ENCODE measurements at places on chromosomes 3 and 15.

DNA sequence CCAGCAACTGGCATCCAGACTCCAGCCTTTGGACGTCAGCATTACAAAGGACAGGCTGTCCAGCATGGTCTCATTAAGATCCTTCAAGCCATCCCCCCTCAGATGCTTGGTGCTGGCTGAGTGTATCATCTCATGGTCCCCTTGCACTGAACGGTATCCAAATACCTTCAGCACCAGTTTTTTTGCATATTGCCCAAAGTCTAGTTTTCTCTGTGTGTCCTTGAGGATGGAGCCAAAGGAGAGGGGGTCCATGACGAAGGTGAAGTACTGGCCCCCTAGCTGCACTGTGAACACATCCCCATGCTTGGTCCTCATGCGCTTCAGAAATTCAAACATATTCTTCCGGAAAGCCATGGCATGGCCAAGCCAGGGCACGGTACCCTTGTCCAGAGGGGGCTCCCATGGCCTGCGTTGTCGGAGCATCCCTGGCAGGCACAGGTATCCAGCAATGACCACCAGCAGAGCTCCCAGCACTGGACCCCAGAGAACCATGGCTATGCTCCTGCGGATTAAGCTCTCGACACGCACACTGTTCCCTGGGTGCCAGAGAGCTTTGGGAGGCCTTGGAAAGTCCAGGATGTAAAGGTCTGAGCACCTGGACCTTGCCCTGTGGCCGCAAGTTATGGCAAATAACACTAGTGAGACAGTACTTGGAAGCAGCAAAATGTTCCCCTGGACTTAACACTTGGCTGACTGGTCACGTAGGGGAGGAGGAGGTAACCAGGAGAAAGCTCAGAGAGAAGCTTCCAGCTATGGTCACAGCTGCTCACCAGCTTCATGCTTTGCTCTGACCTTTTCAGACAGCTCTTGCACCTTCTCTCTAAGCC, at the start of gene CYP8B1:
CYP8B1 (minus strand) TSS at position 555 of the 827 bp plus-strand sequence; CDS start at position 492, 63 bp downstream.
- no peak for DNase-seq

DNA sequence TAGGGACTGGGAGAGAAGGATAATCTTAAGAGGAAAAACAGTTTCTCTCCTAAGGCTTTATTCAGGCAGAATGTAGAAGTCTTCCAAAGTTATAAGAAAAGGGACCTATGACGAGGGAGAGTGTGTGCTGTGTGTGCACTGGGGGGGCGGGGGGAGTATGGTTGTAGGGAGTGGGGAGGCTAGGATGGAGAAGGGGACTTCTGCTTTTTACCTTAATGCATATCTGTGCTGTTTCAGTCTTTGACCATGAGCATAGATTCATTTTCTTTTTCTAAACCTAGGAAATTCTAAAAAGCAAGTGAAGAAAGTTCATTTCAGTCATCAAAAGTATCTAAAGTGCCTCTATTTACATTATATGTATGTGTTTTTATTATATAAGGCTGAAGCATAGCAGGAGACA, 52.6 kb upstream of the RASA2 start:
- no peak for DNase-seq

- DNase-seq, result no peak
Observed at GRCh38 chr3:124861041-124861440, 26.1 kb downstream of the ITGB5 start.

- DNase-seq, result no peak
Observed at GRCh38 chr15:87873516-87873915, 383.0 kb downstream of the NTRK3 start.

DNA sequence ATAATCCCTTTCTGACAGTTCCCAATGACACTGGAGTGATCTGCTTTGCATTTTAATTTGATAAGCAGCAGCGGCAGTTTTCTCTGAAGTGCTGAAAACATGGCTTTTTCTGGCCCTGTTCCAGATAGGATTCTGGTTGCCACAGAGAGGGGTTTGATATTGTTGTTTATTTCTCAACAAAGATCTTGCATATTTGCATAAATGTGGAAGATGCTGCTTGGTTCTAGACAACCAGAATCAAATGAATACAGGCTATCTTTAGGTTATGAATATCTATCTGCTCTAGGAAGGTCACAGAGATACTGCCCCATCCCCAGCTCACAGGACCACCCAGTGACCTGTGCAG, 137.1 kb downstream of the ZNF609 start:
- no peak for DNase-seq

DNA sequence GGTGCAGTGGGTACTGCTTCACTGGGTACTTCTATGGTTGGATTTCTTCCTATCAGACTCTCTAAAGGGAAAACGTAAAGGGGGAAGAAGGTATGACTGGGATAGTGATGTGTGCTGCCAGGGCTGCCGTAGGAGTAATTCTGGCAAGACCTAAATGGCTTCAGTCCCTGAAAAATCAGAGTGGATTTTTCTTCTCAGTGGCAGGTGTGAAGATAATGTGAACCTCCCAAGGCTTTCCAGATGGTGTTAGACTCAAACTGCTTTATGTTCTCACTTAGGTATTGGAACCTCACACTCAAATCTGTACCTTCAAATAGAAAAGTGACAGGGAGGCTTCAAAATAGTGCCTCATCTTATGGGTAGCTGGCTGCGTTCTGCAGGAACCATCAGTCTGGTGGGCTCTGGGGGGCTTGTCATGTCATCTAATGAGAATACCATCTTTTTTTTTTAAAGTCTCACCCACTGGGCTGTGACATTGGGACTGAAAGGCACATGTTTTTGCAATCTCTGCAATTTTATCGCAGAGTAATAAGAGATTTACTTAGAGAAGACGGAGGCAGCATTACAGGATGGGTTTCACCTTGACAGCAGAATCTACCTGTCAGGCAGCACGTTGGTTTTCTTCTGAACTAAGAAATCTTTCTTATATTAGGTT, 28.5 kb downstream of the MINDY4B start:
- DNase-seq, result no peak

- DNase-seq, result no peak
Observed at GRCh38 chr15:53980021-53980420, 1.8 kb downstream of the UNC13C start.

- DNase-seq, result no peak
Observed at GRCh38 chr3:107307205-107307604, 70.0 kb upstream of the CCDC54 start.

DNA sequence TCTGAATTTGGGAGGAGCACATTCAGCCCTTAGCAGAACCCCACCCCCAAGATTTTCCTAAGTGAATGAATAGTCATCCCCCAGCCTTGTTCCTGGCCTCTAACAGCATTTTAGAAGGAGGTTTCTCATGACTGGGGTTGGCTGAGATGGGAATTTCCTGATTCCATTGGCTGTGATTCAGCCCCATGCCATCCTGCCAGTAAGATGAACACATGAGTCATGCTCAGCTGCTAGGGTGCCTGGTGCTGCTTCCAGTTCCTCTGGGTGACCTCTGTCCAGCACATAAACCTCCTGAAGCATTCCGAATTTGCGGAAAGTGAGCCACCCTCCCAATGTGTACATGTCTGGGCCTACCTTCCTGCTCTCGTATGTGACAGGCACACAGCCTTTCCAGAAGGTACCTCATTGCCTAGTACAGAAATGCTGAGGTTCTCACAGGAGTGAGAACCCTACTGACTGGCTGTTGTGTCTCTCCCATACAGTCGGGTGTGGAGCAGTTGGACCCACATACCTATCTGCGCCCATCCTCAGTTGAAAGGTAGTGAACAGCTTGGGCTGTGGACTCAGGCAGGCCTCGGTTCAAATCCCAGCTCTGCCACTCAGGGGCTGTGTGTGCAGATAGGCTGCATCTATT, 91.7 kb downstream of the APBA2 start:
- peak; percentile 65 for DNase-seq

DNA sequence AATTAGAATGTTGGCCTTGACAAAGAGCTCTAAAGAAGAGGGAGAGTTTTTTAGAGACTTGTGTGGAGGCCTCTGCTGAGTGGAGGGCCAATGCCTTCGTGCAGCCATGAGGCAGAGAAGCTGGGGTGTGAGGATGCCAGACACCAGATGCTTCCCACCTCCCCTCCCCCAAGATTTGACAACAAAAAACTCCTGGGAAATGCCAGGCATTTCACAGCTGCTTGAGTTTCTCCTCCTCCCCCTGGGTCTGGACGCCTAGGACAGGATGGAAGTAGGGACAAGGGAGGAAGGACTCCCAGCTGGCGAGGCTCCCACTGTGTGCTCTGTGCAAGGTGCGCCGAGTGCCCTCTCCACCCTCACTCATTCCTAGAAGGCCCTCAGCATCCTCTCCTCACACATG, 20.1 kb downstream of the TGM4 start:
- no peak for DNase-seq

DNA sequence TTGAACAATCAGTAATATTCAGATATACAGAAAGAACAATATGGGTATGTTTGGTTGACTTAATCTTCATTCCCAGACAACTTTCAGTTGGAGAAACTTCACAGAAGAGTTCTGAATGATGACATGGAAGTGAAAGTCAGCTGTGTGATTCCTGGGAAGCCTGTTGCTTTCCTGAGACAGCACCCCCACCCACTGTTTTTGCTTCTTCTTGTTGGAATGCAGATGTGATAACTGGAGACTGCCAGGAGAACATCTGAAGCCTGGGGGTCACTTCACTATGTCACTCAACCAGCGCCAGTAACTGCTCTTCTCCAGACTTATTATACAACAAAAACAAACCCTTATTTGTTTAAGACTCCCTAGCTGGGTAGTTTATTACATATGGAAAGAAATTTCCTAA, 599.4 kb downstream of the ZIC1 start:
- no peak for DNase-seq

DNA sequence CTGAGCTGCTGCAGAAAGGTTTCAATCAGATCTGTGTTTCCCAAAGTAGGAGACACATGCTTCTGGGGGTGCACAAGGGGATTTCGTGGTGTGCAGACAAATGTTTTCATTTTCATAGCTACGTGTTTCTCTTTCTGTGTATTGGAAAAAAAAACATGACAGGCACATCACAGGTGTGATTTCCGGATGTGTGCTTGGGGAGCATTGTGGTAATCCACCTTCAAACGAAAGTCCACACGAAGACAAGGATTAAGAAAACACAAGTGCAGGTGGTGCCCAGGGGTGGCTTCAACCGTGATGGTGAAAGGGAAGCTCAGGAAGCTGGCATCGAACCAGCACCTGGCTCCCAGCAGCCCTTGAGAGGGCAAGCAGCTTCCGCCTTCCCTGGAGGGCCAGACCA, 164.6 kb upstream of the LINGO1 start:
- DNase-seq, result no peak

- peak; percentile 71 for DNase-seq
Observed at GRCh38 chr3:122793568-122794416, at the start of gene HSPBAP1. Gene HSPBAP1 (minus strand): TSS chr3:122793831. CDS start chr3:122793680, 151 bp downstream.

GRCh38 chr3:32972482-32973146, 21.2 kb downstream of the CCR4 start:
- DNase-seq, result no peak

- DNase-seq, result no peak
Observed at GRCh38 chr15:65904301-65904700, 35.0 kb downstream of the RAB11A start.

- no peak for DNase-seq
Observed at GRCh38 chr3:73601481-73601880, 23.3 kb downstream of the PDZRN3 start.

GRCh38 chr3:197878427-197878826, 71.6 kb upstream of the RPL35A start:
- no peak for DNase-seq
